ENCODE measurements at places on chromosomes 13 and 19. TPM values are rescaled to one million over a fixed set of nuclear protein-coding genes. Genes with fewer than 3 reads are reported as not detected.

Gene DZIP1
- total RNA-seq: 14.0 TPM

Gene SPINT2
- total RNA-seq: 323 TPM

Gene PRTN3
- 0.29 TPM for total RNA-seq

Gene ZSWIM4
- total RNA-seq: 8.7 TPM

Gene GIPR
- total RNA-seq: 3.5 TPM

Gene OR7D2
- total RNA-seq: not detected

Gene ZFP28
- total RNA-seq: 3.5 TPM

Gene PSG11
- total RNA-seq: 0.15 TPM

Gene TMEM255B
- 0.85 TPM for total RNA-seq

Gene MAB21L1
- not detected for total RNA-seq

Gene TMEM86B
- total RNA-seq: 5.5 TPM

Gene ATCAY
- 0.12 TPM for total RNA-seq

Gene ZNF283
- 3.6 TPM for total RNA-seq

Gene NXNL1
- not detected for total RNA-seq

Gene CYP2B6
- not detected for total RNA-seq

Gene PABPC3
- total RNA-seq: 0.14 TPM

All from A549 treated with RU486 at 1 μM for 4 hours (cell line).